ENCODE measurements at places on chromosomes 7 and 10. TPM values are rescaled to one million over a fixed set of nuclear protein-coding genes. Genes with fewer than 3 reads are reported as not detected.

The GHRHR gene
- total RNA-seq, result not detected

The NRCAM gene
- total RNA-seq, result 14.8 TPM

The OR2A5 gene
- not detected for total RNA-seq

The CAMK2B gene
- 0.05 TPM for total RNA-seq

The SPACDR gene
- not detected for total RNA-seq

The PKD1L1 gene
- 2.6 TPM for total RNA-seq

The CDNF gene
- 5.8 TPM for total RNA-seq

The ACTL6B gene
- not detected for total RNA-seq

The MRLN gene
- not detected for total RNA-seq

The GPR158 gene
- total RNA-seq, result not detected

The AHR gene
- total RNA-seq, result 51.8 TPM

The NPSR1 gene
- not detected for total RNA-seq

The ASAH2 gene
- 0.88 TPM for total RNA-seq

The NACAD gene
- total RNA-seq, result 7.9 TPM

The STAG3 gene
- total RNA-seq, result 0.15 TPM

The ATOH7 gene
- not detected for total RNA-seq

The HMX3 gene
- not detected for total RNA-seq

The FOXK1 gene
- total RNA-seq, result 56.3 TPM

The SPDYE18 gene
- not detected for total RNA-seq

All from glomerular endothelial cell (primary cell).